ENCODE measurements at places on chromosomes 4 and X.

DNA sequence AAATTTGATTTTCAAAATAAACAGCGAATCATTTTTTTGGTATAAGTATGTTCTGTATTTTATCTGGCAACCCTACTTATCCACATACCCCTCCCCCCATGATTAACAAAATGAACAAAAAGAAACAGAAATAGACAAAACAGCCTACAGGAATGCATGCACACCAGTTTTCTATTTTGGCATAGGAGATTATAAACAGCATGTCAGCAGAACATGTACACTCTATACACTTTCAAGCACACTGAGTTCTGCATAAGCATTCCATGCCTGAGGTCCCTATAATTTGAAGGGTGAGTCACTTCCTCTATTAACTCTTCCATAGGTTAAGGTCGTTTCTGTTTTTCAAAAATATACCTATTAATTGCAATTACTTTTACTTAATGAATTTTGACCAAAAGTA, 28.0 kb upstream of the ZNF280C start:
- DNase-seq = no peak

DNA sequence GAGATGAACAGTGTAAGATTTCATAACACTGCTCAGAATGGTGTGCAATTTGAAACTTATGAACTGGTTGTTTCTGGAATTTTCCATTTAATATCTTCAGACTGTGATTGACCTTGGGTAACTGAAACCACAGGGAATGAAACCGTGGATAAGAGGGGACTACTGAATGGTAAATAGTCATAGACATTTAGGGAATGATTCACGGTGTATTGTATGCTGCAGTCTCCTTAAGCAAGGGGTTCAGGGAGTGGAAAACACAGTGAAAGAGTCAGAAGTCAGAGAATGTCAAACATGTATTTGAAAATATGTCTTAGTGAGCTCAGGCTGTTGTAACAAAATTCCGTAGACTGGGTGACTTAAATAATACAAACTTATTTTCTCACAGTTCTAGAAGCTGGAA, 398.2 kb upstream of the DIPK2B start:
- DNase-seq = no peak

GRCh38 chrX:45261005-45261404, 60.3 kb upstream of the DIPK2B start:
- DNase-seq = no peak

DNA sequence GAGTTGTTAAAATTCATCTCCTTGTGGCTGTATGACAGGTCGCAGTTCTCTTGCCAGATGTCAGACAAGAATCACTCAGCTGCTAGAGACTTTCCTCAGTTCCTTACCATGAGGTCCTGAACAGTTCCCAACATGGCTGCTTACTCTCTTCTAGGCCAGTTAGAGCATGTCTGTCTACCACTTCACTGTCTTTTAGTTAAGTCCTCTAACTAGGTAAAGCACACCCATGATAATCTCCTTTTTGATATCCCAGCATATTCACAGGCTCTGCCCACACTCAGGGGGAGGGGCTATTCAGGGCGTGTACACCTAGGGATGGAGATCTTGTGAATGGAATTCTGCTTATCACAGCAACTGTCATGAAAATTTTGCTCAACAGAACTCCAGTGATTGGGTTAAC, 190.1 kb downstream of the ADAMTS3 start:
- no peak for DNase-seq

DNA sequence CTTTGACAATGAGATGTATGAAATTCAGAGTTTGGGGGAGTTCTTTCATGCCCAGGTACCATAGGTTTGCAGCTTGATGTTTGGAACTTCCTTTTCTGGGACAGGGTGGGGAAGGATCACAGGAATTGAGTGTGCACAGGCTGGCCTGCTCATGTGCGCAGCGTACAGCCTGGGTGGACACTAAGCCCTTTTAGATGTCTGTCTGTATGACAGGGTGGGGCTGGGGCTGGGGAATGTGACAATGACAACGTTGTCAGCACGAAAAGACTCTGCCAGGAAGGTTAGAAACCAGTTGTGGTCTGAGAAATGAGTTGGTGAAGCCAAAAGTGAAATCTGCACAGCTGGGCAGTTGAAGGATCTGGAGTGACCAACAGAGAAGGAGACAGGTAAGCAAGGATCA, 47.4 kb downstream of the WWC2 start:
- DNase-seq = no peak

GRCh38 chr4:127968586-127968985, 3.4 kb downstream of the ABHD18 start:
- DNase-seq = no peak

DNA sequence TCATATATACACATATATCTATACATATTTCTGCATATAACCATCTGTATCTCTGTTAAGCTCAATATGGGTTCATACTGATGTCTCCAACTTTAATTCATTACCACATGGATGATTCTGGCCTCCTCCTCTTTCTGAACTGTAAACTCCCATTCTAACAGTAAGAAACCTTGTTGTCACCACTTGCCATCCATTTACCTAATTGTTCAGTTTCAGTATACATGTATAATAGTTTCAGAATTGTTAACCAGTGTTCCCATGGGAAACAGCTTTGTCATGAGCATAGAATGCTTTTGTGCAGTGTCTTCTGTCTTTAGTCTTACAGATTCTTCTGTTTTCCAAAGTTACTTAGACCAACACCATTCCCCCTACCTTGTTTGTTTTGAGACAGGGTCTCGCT, 35.9 kb downstream of the SLC9A6 start:
- DNase-seq = no peak

DNA sequence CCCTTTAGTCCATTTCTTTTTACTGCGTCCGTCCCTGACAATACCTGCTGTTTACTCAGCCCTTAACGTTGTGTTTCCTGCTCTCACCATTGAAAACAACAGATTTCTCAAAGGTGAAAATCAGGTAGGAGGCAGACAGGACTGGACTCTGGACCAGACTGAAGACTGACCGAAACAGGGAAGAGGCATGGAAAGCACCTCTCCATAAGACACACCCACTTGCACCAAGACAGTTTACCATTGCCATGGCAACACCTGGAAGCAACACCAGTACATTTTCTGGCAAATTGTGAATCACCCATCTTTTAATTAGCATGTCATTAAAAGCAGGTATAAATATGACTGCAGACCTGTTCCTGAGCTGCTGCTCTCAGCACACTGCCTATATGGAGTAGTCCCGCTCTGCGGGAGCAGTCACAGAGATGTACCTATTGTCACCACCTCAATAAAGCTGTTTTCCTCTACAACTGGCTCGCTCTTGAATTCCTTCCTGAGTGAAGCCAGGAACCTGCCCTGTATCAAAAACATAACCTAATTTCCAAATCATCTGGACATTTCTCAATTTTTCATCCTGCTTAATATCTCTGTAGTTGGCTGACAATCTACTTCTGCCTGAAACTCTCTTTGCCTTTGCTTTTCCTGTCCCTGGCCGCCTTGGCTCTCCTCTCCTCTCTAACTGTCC, 117.0 kb downstream of the RNF150 start:
- no peak for DNase-seq

Measured in CD4-positive, alpha-beta T cell treated with Interleukin-2 at 100 ng/mL for 4 hours (primary cell).